Glomerular endothelial cell (primary cell): ENCODE measurements at places on chromosomes 5 and 9.

GRCh38 chr5:31587546-31587945 lies 51.4 kb upstream of the PDZD2 start:
- no peak for DNase-seq

GRCh38 chr9:89951675-89952074 lies 346.9 kb downstream of the GADD45G start:
- no peak for DNase-seq

DNA sequence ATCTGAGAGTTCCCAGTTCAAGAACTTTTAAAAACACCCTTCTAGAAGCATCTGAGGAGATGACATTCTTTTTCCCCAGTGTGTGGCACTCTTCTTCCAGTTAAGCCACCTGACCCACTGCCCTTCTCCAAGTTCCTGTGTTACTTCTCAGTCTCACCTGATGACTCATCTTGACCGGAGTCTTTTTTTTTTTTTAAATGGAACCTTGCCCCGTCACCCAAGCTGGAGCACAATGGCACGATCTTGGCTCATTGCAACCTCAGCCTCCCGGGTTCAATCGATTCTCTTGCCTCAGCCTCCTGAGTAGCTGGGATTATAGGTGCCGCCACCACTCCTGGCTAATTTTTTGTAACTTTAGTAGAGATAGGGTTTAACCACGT lies 224.1 kb upstream of the DAB2 start:
- no peak for DNase-seq

GRCh38 chr9:70043285-70043684 lies 363 bp upstream of the MAMDC2 start:
- no peak for DNase-seq

DNA sequence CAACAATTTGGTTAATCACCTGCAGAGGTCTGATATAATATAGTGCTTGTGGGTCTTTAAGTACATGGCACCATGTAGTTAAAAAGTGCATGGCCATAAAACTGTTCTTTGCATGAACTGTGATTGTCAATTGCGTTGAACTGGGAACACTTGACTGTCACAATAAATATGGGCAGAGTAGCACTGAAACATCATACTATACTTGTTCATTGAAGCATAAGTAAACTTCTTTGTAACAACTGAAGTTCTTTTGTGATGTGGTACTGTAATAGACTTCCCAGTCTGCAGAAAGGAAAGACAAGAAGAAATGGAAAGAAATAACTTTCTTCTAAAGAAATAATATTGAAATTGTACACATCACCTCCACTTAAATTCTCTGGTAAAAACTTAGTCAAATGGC lies 9.8 kb upstream of the NTRK2 start:
- DNase-seq = no peak

DNA sequence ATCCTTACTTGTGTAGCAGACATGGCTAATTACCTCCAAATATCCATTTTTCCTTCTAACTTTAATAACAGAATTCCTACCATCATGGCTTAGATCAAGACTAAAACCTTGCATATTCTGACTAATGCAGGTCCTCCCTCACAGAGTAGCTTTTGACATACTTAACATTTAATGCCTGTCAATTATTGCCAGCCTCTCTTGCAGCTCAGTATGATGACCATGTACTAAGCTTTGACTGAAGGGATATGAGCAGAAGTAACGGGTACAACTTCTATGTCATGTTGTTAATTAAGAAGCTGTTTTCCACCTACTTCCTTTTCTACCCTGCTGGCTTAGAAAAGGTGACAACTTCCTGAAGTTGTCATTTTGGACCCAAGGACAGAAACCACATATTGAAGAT lies 533.4 kb downstream of the PSAT1 start:
- no peak for DNase-seq

GRCh38 chr5:33379757-33380156 lies 61.0 kb upstream of the TARS1 start:
- DNase-seq = no peak

DNA sequence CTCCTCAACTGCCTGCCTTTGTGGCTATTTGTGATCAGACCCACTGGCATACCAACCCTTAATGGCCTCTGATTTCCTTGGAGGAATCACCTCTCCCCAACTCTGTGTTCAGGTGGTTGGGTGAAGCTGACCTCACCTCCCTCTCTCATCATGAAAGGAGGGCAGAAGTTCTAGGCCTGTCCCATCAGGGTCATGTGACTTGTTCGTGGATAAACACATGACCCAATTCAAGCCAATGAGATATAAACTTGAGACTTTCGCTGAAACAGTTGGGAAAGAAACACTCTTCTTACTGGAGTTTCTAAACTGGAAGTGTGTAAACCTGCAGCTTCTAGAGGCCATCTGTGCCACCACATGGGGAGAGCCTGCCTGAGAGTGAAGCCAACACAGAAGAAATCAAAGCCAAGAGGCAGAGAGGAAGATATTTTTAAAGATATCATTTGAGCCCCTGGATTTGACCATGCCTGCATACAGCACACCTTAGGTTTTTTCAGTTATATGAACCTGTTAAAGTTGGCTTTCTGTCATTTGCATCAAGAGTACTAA lies 5.8 kb downstream of the GABBR2 start:
- no peak for DNase-seq

DNA sequence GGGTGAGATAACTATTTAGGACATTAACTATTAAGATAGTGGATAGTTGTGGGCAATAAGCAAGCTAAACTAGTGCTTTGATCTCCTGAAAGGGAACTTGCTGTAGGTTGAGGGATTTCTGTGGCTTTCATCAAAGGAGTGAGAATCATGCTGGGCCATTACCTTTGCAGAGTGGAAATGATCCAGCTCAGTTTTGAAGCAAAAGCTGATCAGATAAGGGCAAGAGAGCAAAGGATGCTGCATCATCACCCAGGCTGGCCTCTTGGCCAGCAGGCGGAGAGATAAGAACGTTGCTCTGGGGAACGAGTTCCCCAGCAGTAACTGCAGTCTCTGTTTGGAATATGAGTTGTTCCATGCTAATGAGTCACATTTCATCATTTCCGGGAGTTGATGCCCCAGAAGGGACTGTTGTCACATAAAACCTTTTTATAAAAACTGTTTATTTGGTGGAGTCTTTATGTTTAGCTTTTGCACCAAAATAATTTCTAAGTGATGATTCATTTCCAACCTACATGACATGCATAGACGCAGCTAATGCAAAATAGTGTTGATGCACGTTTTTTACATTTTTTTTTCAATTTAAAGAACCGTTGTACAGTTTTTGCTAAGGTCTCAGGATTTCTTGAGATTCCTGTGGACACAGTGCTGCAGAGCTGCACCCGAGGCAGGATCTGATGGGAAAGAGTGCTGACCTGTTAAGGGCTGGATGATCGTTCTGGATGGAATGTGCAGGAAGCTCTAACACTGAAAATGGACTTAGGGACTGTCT lies 99.3 kb downstream of the ACTBL2 start:
- peak; percentile 84 for DNase-seq

DNA sequence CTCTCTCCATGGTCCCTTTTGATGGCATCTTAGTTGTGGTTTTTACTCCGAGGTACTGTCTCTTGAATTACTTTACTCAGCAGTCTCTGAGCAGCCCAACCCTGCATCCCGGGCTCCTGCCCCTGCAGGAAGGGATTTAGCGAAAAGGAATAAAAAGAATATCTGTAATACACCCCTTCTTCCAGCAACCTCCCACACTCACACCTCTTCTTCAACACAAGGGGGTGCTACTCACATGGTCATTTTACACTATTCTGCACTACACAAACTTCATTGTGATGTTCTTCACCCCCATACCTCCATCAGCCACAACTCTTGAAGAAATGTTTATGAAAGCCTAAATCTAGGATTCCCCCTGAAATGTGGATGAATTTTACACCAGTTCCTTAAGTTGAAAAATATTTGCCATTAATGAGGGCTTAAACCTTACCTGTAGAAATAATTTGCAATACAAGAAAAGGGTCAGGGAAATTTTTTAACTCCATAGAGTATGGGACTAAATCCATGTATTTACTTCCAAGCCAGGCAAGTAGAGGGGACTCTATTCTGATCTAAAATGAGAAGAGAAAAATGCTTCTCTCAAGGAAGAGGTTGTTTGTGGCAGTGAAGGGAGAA lies 26.0 kb downstream of the TPD52L3 start:
- peak; percentile 42 for DNase-seq

GRCh38 chr9:100100146-100100667 lies 1.2 kb downstream of the INVS start:
- DNase-seq = no peak

DNA sequence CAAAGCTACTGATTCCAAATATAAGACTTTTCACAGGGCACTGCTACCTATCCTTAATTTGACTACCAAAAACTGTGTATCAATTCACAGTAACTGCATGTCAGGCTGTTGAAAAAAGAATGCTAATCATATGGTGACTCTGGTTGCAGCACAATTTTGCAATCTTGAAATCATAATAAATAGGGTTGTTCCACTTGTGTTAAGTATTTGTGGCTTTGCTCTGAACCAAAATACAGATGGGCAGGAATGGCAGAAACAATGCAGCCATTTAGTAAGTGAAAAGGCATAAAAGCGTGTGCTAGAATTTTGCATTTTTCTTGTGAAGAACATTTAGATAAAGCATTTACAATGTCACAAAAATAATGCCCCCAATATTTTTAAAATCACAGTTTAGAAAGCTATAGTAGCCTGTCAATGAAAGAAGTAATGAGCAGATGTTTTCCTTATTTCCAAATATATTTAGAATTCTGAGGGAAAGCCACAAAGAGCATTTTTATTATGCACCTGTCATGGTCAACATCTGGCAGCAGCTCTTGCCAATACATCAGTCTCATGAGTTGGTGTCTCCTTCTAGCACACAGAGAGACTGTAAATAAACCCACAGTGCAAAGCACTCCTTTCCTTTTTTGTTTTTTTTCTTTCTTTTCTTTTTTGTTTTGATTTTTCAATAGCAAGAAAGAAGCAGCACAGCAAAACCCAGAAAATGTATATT lies 54.8 kb upstream of the PAM start:
- no peak for DNase-seq

- DNase-seq = no peak
These were observed 18.2 kb upstream of the CEP120 start for GRCh38 chr5:123441408-123441807.

- no peak for DNase-seq
These were observed 190.5 kb downstream of the PCSK1 start for GRCh38 chr5:96242571-96242970.

GRCh38 chr5:173557123-173557903 lies 59.1 kb downstream of the BOD1 start:
- DNase-seq = no peak

GRCh38 chr5:149793256-149793550 lies 63.1 kb downstream of the PPARGC1B start:
- no peak for DNase-seq

DNA sequence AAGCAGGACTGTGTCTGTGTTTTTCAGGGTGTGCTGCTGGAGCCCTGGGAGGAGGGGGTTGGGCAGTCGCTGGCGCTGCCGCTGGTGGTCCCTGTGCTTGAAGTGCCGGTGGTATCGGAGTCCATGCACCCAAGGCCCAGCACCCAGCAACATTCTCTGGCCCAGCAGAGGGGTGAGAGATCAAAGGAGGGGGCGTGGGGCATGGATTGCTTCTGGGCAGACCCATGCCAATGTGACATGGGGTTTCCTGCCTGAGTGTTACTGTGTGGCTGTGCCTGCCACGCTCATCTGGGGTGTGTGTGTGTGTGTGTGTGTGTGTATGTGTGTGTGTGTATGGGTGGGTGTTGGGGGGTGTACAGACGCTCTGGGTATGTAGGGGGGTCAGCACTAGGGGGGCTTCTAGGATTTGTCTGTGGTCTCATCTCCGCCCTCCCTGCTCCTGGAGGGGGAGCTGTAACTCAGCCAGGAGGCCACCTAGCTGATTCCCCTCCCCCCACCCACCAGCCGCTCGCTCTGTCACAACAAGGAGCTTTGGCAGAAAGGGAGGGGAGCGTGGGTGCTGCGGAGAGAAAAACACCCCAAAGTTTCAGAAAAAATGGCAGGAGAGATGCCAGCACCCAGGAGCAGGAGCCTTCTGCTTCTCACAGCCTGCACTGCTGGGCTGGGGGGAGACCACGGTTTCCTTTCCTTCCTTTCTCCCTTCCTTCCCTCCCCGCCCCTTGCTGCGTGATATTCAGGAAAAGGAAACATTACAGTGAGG lies 35.9 kb upstream of the HSPA9 start:
- no peak for DNase-seq

- DNase-seq = no peak
These were observed 43.4 kb upstream of the N4BP3 start for GRCh38 chr5:178069909-178070308.

GRCh38 chr9:133791735-133792649 lies 53.8 kb upstream of the SARDH start:
- no peak for DNase-seq

DNA sequence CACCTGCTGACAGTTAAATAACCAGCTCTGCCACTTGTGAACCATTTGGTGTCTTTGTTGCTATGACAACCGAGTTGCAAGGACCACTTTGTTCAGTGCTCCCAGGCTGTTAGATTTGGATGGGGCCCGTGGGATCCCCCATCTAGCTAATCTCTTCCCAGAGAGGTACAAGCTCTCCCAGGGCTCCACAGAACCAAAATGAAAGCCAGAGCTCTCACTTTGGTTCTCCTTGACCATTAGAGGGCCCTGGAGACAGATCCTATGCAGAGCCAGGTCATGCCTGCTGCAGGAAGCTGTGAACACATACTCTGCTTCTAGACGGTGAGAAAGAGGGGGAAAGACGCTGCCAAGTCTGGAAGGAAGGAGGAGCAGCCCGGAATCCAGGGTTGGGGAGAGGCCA lies 224.6 kb downstream of the GABBR2 start:
- no peak for DNase-seq

GRCh38 chr5:103375863-103376591 lies 117.5 kb downstream of the MACIR start:
- no peak for DNase-seq

DNA sequence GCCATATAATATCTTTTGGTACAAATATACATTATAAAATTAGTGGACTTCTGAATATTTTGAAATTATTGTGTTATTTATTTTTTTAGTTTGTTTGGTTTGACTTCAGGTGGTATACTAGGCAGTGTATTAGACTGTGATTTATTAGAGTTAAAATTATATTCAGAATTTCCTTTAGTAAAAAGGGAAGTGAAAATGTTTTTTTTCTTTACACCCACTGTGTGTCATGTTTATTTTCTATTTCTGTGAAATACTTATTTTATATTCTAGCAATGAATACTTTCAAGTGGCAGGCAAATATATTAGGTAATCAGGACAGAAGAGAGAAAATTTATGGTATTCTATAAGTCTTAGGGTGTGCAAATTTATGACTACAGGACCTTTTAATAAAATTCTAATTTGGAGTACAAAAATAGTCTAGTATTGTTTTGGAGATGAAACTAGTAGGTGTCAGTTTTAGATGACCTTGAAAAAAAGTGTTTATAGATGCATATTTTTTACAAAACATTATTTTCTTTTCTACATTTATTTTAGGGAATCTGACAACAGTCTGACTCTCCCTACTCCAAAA lies 8.8 kb downstream of the CSNK1G3 start:
- no peak for DNase-seq

DNA sequence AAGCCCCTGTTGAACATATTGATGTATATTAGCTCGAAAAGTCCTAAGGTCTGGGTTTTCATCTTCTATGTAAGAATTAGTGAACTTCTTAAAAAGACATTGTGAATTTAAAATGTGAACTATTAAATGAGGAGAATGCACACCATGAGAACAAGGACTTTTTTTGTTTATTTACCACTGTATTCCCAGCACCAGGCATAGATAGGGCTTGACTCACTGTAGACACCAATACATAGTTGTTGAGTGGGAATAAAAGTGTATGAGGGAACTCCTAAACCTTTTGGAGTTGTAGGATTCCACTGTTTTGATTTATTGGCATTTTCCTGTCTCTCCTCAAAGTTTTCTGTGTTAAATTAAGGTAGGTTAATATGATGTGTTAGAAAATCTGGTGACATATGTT lies 40.3 kb downstream of the NNT start:
- no peak for DNase-seq

GRCh38 chr9:99274495-99274894 lies 52.4 kb downstream of the SEC61B start:
- no peak for DNase-seq
